Brain pericyte (primary cell): ENCODE measurements at places on chromosomes 7 and 10.

GRCh38 chr10:129899276-129900130 is 64.6 kb downstream of the EBF3 start:
- DNase-seq = no peak

DNA sequence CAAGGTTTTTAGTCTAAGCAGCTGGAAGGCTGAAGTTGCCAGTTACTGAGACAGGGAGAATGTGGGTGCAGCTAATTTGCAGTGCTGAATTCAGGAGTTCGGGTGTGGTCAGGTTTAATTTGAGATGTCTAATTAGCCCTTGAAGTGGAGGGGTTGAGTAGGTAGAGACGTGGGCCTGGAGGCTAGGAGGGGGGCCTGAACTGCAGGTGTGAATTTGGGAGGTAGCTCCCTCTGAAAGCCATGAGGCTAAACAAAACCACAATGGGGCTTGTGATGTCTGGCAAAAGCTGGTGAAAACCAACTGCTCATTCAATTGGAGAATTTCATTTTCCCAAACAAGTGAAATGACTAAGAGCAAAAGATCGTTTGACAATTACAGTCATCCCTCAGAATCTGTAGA is 246.0 kb upstream of the NFE2L3 start:
- no peak for DNase-seq

- DNase-seq = no peak
These were observed 31.0 kb downstream of the HHEX start for GRCh38 chr10:92720831-92721165.

GRCh38 chr10:86063341-86063740 is 303.3 kb downstream of the GRID1 start:
- DNase-seq = no peak

DNA sequence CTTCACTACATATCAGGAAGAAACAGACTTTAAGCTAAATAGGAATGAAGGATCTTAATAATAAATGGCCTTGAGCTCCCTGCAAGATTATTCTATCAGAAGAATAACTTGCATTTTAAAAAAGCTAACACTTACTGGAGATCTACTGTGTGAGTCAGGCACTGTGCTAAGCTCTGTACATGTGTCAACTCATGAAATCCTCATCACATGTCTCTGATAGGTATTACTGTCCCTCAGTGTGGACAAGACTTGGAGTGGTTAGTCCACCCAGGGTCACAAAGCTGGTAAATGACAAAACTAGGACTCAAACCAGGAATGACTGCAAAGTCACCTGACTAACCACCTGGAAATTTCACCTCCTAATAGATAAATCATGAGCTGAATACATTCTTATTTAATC is 57.1 kb upstream of the KCTD7 start:
- no peak for DNase-seq

- DNase-seq = no peak
These were observed 41.3 kb downstream of the CELF2 start for GRCh38 chr10:11058965-11059364.

DNA sequence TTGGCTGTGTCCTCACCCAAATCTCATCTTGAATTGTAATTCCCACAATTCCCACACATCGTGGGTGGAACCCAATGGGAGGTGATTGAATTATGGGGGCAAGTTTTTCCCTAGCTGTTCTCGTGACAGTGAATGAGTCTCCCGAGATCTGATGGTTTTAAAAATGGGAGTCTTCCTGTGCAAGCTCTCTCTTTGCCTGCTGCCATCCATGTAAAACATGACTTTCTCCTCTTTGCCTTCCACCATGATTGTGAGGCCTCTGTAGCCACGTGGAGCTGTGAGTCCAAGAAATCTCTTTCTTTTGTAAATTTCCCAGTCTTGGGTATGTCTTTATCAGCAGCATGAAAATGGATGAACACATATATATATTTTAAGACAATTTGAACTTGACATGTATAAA is 285.4 kb downstream of the BAMBI start:
- no peak for DNase-seq

DNA sequence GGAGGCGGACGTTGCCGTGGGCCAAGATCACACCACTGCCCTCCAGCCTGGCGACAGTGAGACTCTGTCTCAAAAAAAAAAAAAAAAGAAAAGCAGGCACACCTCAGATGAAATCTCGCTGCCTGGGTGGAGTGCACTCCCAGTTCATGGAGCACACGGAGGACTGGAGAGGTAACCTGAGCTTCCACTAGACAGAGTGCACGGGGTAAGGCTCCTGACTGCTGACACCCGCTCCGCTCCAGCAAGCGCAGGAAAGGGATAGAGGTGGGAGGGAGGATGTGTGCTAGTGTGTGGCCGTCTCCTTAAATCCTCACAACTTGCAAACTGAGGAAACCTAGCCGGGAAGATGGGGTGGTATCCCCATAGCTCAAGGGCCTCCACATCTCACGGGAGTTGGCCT is 50.8 kb downstream of the FAM53B start:
- DNase-seq = no peak

DNA sequence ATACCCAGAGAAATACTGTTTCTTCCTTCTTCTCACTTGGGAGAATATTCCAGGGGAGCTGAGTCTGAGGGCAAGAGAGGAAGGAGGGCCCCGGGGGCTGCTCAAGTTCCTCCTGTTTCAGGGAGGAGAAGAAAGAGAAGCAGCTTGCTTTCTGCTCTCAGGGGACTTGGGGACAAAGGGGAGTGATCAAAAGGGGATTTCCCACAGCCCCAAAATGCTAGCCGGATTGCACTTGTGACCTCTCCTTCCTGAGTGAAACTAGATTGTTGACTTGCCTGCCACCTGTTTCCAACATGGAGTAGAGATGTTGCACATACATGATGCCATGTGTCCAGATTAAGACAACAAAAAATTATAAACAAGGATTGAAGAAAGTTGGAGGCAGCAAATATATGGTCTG is 28.7 kb upstream of the PDCD4 start:
- DNase-seq = no peak

GRCh38 chr7:4042402-4043045 is 639.6 kb upstream of the FOXK1 start:
- DNase-seq = no peak

DNA sequence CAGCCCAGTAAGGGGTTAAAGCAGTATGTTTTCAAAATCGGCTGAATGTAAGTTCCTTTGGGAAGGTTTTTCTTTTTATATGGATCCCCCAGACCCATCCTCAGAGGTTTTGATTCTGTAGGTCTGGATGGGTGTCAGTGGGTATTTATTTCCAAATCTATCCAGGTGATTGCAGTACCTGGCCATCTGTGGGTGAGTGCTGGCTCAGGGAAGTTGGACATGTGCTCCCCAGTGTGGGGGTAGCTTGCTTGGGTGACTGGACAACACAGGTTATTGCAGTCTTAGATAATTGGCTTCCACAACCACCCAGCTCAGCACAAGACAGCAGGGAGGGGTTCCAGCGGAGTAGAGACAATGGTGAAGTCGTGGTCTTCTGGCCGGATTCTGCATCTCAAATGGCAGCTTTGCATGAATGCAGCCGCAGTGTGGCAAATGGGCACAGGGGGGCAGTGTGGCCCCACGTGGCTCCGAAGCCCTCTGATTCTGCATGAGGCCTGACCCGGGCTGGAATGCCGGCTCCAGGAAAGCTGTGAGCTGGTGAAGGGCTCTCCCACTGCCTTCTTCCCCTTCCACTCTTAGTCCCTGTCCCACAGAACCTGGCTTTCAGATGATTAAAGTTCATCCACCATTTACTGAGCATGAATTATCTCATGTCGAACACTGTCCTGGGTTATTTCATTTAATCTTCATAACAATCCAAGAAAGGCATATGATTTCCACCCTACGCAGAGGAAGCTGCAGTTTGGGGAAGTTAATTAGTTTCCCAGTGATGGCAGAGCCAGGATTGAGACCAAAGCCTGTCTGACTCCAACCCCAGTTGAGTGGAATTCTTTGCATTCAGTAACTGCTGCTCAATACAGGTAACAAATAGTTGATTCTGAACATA is 64.5 kb upstream of the SYPL1 start:
- DNase-seq = no peak

- no peak for DNase-seq
These were observed 116.0 kb upstream of the ANKRD1 start for GRCh38 chr10:91036807-91037411.

- DNase-seq = no peak
These were observed 87.3 kb upstream of the NAMPT start for GRCh38 chr7:106372126-106372525.

GRCh38 chr10:34912771-34913170 is 97.7 kb upstream of the PARD3 start:
- DNase-seq = no peak

- no peak for DNase-seq
These were observed 54.3 kb downstream of the IQUB start for GRCh38 chr7:123480107-123480506.

- DNase-seq = no peak
These were observed 123.4 kb upstream of the ZNF746 start for GRCh38 chr7:149620961-149621360.

DNA sequence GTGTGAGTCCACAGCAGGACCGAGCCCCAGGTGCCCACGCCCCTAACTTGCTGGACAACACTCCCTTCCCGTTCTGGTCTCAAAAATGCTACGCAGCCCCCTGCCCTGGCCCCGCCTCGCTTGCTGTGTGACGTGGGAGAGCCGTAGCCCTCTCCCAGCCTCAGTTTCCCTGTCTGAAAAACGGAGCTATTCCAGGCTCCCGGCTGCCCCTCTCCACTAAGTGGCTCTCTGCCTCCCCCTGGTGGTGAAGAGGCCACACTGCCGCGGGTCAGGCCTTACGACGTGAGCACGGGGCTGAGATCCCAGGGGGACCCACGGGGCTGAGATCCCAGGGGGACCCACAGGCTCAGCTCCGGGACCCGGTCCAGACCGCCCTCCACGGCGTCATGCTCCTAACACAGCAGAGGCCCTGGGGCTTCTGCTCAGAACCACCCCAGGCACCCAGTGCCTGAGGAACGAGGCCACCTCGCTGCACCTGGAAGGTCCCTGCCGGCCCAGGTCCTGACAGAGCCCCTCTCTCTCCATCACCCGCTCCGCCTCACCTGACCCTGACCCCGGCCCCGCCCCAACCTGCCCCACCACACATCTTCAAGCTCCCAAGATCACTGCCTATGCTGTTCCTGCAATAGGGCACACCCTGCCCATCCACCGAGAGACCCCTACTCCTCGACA is 26.7 kb downstream of the MICALL2 start:
- no peak for DNase-seq

- no peak for DNase-seq
These were observed 593.4 kb upstream of the GHITM start for GRCh38 chr10:83545901-83546391.

DNA sequence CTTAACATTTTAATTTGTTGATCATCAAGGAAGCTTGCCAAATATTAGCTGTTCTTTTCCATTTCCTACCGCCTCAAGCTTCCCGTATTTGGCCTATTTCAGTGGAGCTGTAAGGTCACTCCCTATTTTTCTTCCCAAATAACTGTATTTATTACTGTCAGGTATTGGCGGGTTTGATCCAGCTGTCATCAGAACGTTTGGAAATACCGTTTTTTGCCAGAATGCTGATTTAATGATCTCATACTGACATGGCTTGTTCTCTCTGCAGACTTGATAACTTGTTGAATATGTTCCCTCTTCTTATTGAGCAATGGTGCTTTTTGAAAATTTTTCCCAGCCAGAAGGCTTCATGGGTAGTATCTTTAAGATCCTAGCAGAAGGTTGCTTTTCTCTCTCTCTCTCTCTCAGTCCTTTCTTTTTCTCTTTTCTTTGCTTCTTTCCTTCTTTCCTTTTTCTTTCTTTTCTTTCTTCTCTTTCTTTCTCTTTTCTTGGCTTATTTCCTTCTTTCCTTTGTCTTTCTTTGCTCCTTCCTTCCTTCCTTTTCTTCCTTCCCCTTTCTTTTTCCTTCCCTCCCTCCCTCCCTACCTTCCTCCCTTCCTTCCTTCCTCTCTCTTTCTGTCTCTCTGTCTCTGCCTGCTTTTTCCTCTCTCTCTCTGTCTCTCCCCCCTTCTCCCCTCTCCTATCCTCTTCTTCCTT is 42.1 kb downstream of the CUX1 start:
- no peak for DNase-seq

DNA sequence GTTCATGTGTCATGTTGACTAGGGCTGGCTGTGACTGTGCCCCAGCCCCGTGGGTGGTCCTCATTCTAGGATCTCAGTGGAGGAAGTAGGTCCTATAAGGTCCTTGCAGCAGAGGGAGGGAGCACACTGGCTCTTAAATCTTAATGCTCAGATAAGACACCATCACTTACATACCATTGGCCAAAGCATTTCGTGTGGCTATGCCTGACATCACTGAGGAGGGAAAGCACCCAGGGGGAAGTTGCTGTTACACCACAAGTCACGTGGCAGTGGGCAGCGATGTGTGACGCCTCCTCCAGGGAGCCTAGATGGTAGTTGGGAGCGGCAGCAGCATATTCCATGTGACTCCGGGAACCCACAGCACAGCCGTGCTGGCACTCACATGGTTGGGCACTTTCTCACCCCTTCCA is 224.7 kb upstream of the SH2B2 start:
- DNase-seq = no peak

DNA sequence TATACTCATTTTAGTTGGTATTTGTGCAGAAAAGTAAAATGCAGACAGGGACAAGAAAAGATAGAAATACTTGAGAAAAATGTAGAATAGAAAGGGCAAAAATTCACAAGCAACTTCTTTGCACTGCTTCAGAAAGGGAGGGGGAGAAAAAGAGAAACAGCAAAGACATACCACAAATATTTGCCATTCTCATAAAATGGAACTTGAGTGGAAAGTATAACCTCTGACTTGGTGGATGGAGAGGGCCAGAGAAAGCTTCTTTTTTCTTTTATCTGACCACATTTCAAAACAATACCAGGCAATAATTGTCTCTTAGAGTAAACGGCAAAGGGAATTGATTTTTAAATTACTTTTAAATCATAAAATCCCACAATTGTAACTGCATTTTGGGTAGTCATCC is 35.8 kb upstream of the TRUB1 start:
- DNase-seq = no peak

GRCh38 chr7:80298201-80298600 is 163.6 kb downstream of the GNAI1 start:
- DNase-seq = no peak

DNA sequence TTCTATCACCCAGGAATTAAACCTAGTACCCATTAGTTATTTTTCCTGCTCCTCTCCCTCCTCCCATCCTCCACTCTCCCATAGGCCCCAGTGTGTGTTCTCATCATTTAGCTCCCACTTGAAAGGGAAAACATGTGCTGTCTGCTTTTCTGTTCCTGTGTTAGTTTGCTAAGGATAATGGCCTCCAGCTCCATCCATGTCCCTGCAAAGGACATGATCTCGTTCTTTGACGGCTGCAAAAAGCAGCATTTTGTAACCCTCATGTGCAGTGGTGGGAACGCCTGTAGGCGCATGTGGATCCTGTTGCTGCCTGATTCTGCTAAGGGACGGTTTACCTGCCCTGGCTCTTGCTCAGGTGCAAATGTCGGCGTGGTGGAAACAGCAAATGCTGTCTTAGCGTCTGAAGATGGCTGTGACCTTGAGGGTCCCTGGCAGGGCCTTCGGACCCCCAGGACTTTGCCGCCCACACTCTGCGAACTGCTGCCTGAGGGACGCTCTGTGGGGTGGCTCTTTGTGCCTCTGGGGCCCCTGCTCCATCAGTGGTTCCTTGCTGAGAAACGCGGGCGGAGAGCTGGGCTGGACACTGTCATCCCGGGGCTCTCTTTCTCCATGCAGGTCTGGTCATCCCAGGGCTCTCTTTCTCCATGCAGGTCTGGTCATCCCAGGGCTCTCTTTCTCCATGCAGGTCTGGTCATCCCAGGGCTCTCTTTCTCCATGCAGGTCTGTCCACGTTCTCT is 5.6 kb upstream of the MTG1 start:
- no peak for DNase-seq
